HuH-7.5 (cell line): ENCODE measurements at places on chromosomes 2 and 18.

DNA sequence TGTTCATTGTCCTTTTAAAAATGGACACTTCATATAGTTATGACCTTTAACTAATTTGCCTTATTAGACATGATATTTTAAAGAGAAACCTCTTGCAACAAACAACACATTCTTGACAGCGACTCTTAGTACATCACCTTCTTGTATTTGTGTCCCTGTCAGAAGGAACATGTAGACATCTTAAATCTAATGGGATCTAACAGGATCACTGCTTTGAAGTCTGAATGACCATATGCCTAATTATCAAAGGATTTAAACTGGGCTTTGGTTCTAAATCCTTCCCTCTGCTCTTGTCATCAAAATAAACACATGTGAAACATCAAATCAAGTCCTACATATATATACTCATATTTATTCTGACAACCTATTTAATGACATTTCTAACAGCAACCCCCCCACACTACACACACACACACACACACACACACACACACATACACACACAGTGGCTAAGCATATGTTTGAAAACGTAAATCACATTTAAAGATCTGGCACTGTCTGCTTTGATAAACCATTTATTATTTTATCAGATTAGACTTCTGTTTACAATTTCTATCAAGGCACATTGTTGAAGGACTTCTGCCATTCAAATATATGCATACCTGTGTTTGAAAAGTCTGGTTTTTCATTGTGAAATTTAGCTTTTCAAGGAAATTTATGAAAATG lies 4.2 kb downstream of the GALNT13 start:
- no peak for DNase-seq

- no peak for DNase-seq
Measured at GRCh38 chr2:3264010-3264744, 113.4 kb downstream of the EIPR1 start.

DNA sequence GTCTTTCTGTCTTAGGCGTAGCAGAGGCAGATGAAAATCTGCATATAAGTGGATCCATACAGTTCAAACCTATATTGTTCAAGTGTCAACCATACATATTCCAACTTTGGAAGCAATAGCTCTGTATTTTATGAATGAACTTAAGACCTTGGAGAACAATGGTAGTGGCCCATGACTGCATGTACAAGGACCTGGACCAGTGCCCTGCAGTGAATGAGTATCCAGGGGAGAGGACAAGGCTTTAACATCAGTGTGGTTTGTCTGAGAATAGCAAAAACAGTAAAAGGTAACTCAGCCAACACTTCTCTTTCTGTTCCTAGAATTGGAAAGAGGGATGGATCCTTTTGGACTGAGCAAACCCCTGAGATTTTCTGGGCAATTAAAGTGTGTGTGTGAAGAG lies 230.8 kb upstream of the LINC00305 start:
- no peak for DNase-seq

GRCh38 chr2:88247531-88247930 lies 77.4 kb downstream of the THNSL2 start:
- DNase-seq, result no peak

GRCh38 chr2:115129536-115129935 lies 687.1 kb downstream of the DPP10 start:
- DNase-seq, result no peak

- DNase-seq, result no peak
Measured at GRCh38 chr2:40886100-40886499, 434.2 kb upstream of the SLC8A1 start.

DNA sequence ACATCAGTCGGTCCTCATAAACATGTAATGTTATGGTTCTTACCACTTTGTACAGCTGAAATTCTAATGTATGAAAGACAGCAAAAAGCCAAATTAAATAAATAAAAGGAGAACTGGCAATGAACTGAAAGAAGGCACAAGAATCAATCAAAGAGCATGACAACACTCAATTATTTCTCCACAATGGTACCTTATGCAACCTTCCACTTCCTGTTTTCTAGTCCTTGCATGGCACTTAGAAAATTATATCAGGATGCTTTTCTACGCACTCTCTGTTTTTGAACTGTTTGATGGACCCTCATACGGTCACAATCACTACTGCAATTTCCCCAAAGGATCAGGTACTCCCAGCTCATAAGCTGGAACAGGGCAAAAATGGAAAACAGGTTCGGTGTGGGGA lies 81.6 kb downstream of the EPB41L3 start:
- no peak for DNase-seq

GRCh38 chr2:102442967-102443828 lies 20.2 kb downstream of the IL18RAP start:
- no peak for DNase-seq

DNA sequence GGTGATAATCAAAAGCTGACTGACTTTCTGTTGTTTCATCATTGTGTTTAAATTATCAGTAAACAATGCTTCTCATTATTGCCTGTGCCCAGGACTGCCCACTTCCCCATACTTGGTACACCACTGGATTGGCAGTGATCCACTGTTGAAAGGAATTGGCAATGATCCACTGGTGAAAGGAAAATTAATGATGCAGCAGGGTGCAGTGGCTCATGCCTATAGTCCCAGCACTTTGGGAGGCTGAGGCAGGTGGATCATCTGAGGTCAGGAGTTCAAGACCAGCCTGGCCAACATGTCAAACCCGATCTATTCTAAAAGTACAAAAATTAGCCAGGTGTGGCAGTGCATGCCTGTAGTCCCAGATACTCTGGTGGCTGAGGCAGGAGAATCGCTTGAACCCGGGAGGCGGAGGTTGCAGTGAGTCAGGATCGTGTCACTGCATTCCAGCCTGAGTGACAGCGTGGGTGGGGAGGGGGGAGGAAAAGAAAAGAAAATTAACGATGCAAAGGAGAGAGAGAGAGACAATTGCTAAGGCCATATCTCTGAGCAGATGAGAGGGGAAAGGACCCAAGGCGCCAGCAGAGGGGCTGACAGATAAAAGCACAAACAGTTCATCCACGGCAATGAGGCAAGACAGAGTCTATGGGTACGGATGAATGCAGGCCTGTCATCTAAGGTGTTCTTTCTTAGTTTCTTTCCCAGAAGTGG lies 10.2 kb upstream of the GTF2A1L start:
- DNase-seq, result no peak

- DNase-seq, result no peak
Measured at GRCh38 chr2:135093670-135094330, 41.7 kb downstream of the RAB3GAP1 start.

GRCh38 chr2:111897630-111897923 lies 830 bp upstream of the MERTK start:
- no peak for DNase-seq

DNA sequence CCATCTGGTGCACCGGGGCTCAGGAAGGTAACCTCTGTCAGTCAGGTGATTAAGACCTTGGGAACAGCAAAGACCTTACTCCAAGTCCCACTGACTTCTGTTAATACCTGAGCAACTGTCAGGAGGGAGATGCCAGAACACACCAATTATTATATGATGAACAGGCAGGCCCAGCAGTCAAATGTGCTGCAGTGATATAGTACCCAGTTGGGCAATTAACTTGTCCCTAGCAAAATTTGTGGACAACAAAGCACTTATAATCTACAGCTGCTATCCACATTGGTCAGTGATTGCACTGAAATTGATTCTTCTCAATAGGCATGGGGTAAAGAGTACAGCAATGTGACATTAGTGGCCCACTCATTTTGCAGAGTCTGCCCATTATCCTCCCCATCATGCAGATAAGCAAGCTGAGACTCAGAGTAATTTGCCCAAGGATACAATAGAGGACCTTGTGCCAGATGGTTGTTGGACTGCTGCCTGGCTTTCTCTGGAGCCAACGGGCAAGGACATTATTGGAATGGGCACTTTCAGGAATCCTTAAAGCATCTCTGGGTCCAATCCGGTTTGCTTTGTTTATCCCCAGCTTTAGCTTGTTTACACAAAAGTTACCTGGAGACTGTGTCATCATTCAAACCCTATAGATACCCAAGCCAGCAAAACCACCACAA lies 147.6 kb downstream of the CCBE1 start:
- no peak for DNase-seq

DNA sequence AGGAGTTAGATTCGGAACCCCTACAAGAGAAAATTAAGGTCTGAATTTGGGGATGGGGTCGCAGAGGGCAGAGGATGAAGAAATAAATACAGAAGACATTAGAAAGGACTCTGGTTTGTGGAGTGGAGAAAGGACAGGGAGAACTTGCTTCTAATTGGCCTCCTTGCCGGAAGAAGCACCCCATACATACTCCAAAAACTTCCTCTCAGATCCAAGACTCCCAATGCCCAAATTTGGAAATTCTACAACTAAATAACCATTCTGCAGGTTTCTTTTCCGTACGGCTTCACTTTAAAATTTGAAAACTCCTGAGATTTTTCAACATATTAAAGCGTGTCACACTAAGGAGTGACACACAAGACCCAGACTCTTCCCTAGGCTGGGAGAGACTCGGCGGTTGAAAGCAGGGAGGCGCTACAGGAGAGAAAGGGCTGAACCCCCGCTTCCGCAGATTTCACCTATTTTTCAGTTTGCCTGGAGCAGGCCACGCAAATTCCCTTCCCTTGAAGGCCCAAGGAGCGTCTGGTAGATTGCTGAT lies 478 bp downstream of the CLHC1 start:
- no peak for DNase-seq

DNA sequence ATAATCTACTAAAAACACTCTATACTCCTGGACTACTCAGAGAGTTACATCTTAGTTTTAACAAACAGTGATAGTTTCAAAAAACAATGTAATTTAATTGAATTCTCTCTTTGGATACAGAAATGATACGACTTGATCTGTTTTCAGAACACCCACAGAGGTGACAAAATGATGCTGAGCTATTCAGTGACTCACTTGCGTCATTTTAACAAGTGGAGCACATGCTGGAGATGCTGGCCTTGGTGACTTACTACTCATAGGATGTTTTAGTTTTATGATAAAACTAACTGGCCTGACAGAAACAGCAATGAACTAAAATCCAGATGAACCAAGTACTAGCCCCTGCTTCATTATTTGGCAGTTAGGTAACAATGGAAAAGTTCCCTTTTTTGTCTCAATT lies 101.3 kb upstream of the ITGB6 start:
- DNase-seq, result no peak

GRCh38 chr2:119724656-119725485 lies 34.9 kb upstream of the PTPN4 start:
- no peak for DNase-seq

GRCh38 chr2:217857624-217858506 lies 144.9 kb downstream of the TNS1 start:
- no peak for DNase-seq

DNA sequence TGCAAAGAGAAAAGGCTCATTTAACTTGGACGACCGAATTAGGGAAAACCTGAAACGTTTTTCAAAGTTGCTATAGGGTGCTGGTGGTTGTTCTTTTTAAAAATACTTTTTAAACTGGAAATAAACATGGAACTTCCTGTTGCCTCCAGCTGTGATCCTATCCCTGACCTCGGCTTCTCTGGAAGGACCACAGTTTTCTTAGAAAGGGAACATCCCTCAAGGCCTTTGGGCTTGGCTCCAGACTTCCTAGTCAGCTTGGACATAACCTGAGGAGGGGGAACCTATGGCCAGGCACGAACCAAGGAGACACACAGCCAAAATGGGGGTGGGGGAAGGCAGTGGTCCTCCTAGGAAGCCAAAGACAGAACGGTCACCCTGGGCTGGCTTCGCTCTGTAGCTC lies 57.7 kb downstream of the CENPO start:
- DNase-seq, result no peak

DNA sequence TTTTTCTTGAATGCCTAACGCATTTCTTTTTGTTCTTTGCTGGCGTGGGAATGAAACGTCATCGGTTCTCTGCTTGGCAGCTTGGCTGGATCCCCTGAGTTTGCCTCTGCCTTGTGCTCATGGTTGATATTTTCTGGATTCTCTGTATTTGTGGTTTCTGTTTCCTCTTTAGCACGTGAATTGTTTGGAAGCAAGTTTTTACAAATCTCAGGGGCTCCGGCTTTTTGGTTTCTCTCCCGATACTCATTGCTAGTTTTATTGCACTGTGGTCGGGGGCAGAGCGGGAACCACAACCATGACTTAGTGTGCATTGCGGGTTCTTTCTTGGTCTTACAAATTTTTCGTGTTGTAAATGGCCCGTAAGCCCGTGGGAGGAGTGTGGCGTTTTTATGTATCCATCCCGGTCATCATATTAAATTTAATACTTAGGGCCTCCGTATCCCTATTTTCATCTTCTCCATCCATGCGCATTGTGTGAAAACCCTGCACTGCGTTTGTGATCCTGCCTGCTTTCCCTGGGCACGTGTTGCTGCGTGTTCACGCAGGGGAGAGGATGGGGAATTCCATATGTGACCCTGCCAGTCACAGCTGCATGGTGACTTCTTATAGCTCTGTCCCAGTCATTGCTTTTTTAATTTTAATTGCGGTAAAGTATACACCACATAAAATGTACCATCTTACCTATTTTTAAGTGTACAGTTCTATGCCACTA lies 9.4 kb downstream of the RAMP1 start:
- DNase-seq, result no peak

- no peak for DNase-seq
Measured at GRCh38 chr2:241858206-241859016, at the start of gene PDCD1. Gene PDCD1 (minus strand): TSS chr2:241858894. CDS start chr2:241858838, 56 bp downstream.

DNA sequence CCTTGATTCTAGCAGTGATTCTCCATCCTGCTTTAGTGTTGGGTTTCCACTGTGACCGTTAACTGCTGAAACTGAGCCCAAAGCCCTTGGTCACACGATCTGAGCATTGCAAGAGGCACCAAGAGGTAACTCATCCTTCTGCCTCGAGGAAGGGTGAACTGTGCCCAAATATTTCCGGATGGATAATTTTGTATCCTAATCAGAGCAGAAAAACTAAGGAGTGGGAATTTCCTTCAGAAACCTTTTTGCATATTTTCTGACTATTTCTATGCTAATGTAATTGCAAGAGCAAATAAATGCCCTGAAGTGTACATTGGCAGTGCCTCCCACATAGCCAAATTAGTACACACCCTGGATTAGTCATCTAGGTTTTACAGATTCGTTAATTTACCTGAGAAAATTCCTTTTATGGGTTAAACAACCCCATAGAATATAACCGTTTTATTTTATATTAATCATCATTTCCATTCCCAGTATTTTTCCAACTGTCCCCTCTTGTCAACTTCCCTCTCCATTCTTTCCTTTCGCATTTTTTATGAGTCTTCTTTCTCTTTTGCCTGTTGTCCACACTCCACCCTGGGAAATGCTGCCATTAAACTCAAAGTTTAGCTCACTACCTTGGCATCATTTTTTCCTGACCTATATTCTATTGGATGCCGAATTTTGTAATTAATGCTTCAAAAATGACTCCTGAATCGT lies 31.7 kb upstream of the COBLL1 start:
- DNase-seq, result no peak
